ENCODE measurements at places on chromosomes 11 and 22. TPM values are rescaled to one million over a fixed set of nuclear protein-coding genes. Genes with fewer than 3 reads are reported as not detected.

Gene ADAMTS8
- 0.03 TPM for total RNA-seq

Gene SCYL1
- 103 TPM for total RNA-seq

Gene BAD
- 154 TPM for total RNA-seq

Gene ELF5
- total RNA-seq, result not detected

Gene PRODH
- not detected for total RNA-seq

GRCh38 chr11:114091516-114092397 lies 32.2 kb downstream of the ZBTB16 start:
- no peak overlapping the region for H3K4me3 ChIP-seq
- no peaks in the 10 kb centered on the region for H3K27me3 ChIP-seq
- no peak for DNase-seq
- no peak overlapping the region for H3K27ac ChIP-seq
- no peaks in the 10 kb centered on the region for H3K4me1 ChIP-seq
- no peaks in the 10 kb centered on the region for H3K36me3 ChIP-seq

GRCh38 chr22:24069721-24070120 lies 58.6 kb downstream of the CABIN1 start:
- no peak overlapping the region for H3K27ac ChIP-seq
- DNase-seq, result no peak
- H3K4me3 ChIP-seq, result no peak overlapping the region

DNA sequence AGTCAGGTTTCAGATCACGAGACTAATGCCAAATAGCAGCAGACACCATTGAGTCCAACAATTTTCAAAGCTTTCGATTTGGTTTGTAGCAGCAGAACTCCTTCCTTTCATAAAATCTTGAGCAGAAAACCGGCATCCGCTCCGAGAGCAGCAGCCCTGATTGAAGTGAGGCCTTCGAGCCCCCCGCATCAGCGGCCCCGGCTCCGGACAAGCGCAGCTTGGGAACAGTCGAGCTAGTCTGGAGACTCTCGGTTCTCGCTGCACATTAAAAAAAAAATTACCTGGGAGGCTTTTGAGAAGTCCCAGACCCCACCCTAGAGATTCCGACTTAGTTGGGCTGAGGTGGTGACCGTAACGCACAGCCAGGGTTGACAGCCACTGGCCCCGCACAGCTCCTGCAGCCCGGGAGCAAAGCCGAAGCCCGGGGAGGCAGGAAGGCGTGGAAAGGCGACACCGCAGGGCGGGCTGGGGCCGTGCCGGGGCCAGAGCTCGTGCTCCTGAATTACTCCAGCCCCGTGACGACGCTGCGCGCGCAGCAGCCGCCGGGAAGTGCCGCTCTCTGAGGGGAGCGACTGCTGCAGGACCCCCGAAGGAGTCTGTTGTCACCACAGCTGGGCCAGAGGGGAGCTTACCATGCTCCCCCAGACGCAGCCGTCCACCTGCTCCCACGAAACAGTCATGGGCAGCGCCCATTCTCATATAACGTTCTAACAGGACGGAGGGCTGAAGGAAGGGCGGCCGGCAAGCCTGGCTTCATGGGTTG lies 57.8 kb downstream of the SPATA19 start:
- H3K27ac ChIP-seq, result no peak overlapping the region
- no peaks in the 10 kb centered on the region for H3K36me3 ChIP-seq
- H3K4me3 ChIP-seq, result no peak overlapping the region
- DNase-seq, result no peak
- no peaks in the 10 kb centered on the region for H3K4me1 ChIP-seq
- no peaks in the 10 kb centered on the region for H3K27me3 ChIP-seq

GRCh38 chr11:8415195-8415594 lies 151.5 kb upstream of the LMO1 start:
- H3K27ac ChIP-seq, result no peak overlapping the region
- no peaks in the 10 kb centered on the region for H3K36me3 ChIP-seq
- H3K4me1 ChIP-seq, result no peaks in the 10 kb centered on the region

DNA sequence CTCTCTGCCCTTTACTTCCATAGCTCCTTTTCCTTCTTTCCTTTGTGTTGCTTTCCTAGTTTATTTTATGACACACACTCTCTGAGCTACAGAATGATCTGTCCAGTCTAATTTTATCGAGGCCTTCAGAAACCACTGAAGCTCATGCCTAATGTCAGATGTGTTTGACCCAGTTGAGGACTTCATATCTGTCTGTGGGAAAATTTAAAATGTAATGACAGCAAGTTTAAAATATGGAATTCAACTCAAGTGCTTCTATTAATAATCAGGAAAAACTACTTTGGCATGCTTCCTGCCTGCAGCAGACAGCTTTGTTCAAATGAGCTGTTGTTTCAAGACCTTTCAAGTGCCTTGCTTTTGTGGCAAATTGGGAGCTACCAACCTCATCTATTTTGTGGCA lies 261.8 kb upstream of the MTNR1B start:
- H3K27me3 ChIP-seq, result no peaks in the 10 kb centered on the region
- DNase-seq, result no peak
- H3K4me3 ChIP-seq, result no peak overlapping the region
- no peaks in the 10 kb centered on the region for H3K36me3 ChIP-seq
- H3K27ac ChIP-seq, result no peak overlapping the region
- no peaks in the 10 kb centered on the region for H3K4me1 ChIP-seq

- H3K4me1 ChIP-seq, result no peaks in the 10 kb centered on the region
- DNase-seq, result no peak
- H3K27me3 ChIP-seq, result no peaks in the 10 kb centered on the region
- H3K27ac ChIP-seq, result no peak overlapping the region
- H3K4me3 ChIP-seq, result no peak overlapping the region
Measured at GRCh38 chr11:31780480-31780971, 30.6 kb downstream of the PAX6 start.

GRCh38 chr11:122451911-122452310 lies 203.6 kb upstream of the UBASH3B start:
- no peaks in the 10 kb centered on the region for H3K27me3 ChIP-seq
- H3K4me3 ChIP-seq, result no peak overlapping the region
- no peak for DNase-seq
